Renal cortical epithelial cell (primary cell): ENCODE measurements at places on chromosomes 5 and 9. TPM values are rescaled to one million over a fixed set of nuclear protein-coding genes. Genes with fewer than 3 reads are reported as not detected.

GRCh38 chr5:54736003-54736797 lies 218.6 kb downstream of the SNX18 start:
- DNase-seq: no peak

GRCh38 chr9:120438111-120438510 lies 141.9 kb downstream of the CDK5RAP2 start:
- peak; percentile 73 for DNase-seq

- peak; percentile 13 for DNase-seq
Observed at GRCh38 chr9:7033076-7034045, 275.6 kb downstream of the KDM4C start.

DNA sequence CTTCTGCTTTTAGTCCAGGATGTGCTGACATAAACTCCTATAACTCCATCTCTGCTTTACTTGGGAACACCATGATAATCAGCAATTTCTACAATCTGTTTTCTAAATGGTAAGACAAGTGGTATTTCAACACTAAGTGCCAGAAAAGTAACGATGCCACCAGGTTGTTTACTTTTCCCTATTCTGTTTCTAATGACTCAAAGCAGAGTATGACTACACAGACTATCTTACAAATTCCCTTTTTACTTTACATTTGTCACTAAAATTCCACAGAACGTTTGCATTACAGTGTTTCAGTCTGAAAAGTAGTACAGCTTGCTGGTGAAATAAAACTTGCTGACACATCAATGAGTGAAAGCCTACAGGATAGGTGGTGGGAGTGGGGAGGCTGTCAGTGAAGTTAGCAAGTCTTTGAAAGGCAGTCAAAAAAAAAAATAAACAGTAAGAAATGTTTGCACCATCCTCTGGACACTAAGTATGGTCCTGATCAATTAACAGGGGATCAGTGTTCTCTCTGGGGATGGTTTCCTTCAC lies 186.5 kb downstream of the LURAP1L start:
- peak; percentile 6 for DNase-seq

Gene SHOC1
- 0.30 TPM in 1 of 2 replicates, not detected in the other for total RNA-seq

GRCh38 chr9:82073551-82074543 lies 85.3 kb downstream of the SPATA31D1 start:
- DNase-seq: no peak

Gene PCDHGC5
- 0.17 and 0.80 TPM in 2 replicates for total RNA-seq

Gene PIP5K1B
- 0.15 TPM in 1 of 2 replicates, not detected in the other for total RNA-seq

DNA sequence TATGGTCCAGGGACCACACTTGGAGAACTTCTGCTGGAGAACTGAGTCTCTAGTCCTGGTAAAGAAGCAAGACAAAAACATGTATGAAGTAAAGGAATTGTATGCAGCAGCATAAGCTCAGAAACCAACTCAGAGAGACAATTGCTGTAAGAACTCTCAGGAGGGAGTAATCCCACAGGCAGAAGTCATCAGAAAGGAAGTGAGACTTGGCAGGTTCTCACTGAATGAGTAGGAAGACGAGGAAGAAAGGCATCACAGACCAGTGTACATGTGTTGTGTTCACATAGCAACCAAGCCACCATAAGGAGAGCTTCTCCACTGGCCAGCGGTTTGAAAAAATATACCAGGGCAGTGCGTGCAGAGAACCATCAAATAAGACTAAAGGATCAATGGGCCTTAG lies 57.9 kb upstream of the FST start:
- DNase-seq: peak; percentile 11

DNA sequence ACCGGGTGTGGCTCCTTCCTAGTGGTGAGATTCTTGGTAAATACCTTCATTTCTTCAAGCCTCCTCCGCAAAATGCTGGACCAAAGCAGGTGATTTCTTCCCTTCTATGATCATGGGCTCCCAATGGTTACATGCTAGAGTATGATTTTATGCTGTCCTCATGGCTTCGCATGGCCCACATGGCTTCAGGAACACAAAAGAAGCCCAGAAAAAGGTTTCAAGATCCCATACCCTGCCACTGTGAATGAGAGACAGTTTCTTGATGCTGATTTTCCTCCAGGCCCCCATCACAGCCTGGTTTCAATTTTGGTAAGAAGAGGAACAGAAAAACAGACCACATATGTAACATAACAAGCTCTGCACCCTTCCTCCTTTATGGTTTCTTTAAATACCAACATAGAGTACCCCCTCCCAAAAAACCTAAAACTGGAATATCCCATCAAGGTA lies 2.4 kb upstream of the RXFP3 start:
- no peak for DNase-seq

Gene CRB2
- 0.17 and 0.65 TPM in 2 replicates for total RNA-seq

DNA sequence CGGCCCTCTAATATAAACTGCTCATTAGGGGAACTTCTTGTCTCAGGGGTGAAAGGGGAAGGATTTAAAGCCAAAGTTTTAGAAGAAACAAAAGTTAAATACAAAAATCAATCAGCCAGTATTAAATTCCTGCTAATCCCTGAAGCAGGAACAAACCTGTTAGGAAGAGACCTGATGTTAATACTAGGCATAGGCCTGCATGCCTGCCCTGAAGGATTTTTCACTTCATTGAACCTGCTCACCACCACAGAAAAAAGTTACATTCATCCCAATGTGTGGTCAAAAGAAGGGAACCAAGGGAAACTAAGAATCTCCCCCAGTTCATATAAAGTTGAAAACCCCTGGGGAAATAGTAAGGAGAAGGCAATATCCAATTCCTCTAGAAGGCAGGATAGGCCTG lies 9.4 kb upstream of the RNF180 start:
- peak; percentile 83 for DNase-seq

- no peak for DNase-seq
Observed at GRCh38 chr9:127174386-127175318, 52.2 kb upstream of the ANGPTL2 start.

- DNase-seq: no peak
Observed at GRCh38 chr5:74400067-74400466, 240.5 kb downstream of the ENC1 start.
